ENCODE measurements at places on chromosomes 1 and 21.

- no peak for DNase-seq
Observed at GRCh38 chr1:92536980-92537884, 50.5 kb upstream of the GFI1 start.

- DNase-seq: no peak
Observed at GRCh38 chr21:38986806-38987632, 181.3 kb downstream of the ETS2 start.

DNA sequence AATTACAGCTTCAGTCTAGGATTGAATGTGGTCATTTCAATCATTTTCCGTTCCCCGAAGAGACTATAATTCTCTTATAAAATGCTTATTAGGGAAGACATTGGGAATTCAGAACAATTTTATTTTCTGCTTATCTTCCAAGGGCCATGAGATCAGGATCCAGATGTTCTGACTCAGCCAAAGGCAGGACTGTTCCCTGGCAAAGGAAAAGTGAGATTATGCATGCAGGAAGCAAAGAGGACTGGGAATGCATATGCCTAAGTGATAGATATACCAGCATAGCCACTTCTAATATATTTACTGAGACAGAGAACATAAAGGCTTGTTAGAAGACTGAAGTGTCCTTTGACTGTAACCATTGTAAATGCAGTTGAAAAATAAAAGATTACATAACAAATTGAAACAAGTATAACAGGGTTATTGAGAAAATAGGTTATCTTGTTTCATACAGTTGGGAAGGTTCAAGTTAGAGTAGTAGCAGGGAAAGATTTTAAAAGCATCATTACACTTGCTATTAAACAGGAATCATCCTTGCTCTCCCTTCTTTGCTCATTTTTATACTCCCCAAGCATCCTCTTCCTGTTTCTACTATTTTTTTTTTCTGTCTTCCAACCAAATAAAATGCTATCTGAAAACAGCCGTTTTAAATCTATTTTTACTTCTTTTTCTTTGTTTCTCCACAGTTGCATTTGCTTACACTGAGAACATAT is 439.6 kb upstream of the ADAMTS5 start:
- no peak for DNase-seq

DNA sequence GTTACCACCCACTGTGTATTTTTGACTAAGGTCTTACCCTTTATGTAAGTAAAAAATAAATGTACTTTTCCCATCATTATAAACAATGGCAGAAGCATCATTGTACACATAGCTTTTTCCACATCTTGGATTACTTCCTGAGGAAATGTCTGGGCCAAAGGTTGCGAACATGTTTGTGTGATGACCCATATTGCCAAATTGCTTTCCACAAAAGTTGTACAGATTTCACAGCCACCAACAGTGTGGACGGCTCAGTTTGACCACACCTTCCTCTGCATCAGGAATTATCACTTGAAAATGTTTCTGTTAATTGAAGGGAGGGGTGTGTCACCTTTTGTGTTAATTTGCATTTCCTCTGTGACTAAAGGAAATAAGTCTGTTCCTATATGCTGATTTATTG is 25.7 kb downstream of the AKNAD1 start:
- no peak for DNase-seq

DNA sequence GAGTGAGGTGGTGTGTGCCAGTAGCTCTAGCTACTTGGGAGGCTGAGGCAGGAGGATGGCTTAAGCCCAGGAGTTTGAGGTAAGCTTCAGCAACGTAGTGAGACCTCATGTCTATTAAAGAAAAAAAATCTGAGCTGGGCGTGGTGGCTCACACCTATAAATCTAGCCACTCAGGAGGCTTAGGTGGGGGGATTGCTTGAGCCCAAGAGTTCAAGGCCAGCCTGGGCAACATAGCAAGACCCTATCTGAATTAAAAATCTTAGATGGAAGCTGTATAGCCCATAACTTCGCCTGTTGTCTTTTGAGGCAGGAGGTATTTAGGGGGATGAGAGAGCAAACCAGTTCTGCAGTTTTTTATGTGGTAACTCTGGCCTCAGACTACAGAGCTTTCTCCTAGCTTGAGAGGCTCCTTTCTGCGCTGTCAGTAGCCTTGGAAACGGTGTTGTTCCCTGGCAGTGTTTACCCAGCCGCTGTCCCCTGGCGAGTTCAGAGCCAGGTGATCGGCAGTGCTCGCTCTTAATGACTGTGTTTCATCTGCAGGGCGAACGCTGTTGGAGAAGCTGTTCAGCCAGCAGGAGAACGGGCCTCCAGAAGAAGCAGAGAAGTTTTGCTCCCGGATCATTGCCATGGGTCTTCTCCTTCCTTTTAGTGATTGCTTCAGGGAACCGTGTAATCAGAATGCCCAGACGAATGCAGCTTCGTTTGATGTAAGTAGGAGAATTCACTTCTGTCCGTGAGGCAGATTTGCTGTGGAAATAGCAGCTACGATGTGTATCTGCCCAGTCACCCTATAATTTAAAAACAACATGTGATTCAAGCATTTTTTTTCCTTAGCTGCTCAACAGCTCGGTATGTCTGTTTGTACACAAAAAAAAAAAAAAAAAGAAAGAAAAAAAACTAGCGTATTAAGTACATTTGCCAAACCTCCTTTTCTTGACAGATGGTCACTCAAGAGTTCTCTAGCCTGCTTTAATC is 31.2 kb downstream of the FMN2 start:
- no peak for DNase-seq

DNA sequence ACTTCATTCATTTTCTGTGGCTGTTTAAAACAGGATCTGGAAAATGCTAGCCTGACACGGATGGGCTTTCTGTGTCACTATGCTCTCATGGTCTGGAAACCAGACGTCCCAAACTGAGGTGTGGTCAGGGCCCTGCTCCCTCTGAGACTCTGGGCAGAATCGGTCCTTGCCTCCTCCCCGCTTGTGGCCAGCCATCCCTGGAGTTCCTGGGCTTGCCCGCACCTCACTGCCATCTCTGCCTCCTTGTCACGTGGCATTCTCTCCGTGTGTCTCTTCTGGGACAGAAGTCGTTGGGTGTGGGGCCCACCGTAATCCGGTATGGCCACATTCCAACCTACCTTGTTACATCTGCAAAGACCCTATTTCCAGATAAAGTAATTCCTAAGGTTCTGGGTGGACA is 10.1 kb upstream of the ACTRT2 start:
- DNase-seq: no peak

GRCh38 chr1:228198977-228199590 is 8.8 kb upstream of the OBSCN start:
- no peak for DNase-seq

- DNase-seq: no peak
Observed at GRCh38 chr1:33161061-33161681, 20.7 kb downstream of the TRIM62 start.

DNA sequence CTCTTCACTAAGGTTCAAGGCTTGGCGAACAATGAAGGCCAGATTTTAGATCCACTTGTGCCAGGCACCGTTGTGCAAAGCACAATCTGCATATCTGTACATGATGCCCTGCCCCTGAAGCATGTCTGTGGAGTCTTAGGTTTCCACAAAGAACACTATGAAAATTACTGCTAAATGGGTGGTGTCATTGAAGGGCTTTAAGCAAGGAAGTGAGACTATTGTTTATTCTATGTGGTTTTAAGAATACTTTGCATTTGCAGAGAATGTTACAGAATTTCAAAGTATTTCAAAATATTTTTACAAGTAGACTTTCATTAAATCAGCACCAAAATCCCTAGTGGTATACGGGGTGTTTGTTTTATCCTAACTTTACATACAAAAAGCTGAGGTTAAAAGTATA is 8.8 kb downstream of the TSEN15 start:
- DNase-seq: no peak

DNA sequence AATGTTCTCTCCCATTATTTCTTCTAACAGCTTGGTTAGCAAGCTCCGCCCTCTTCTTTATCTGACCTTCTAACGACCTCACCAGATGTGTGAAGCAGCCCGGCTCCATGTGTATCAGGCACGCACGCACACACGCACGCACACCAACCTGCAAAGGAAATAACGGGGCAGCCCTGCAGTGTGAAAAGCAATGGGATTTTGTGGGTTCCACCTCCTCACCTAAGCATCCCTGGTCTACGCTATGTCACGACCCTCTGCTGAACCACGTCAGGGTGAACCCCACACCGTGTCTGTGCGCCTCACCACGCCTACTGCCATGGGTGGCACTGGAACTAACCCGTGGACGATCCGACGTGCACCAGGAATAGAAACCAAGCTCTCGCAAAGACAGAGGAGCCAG is 10.4 kb downstream of the SSU72 start:
- DNase-seq: no peak

- no peak for DNase-seq
Observed at GRCh38 chr1:161158316-161159010, 837 bp upstream of the USP21 start.

- DNase-seq: no peak
Observed at GRCh38 chr21:16176570-16176969, 446.8 kb downstream of the USP25 start.

GRCh38 chr1:247360116-247360898 is 28.6 kb upstream of the ZNF496 start:
- no peak for DNase-seq

GRCh38 chr1:109531826-109532364 is 7.8 kb upstream of the GPR61 start:
- no peak for DNase-seq

DNA sequence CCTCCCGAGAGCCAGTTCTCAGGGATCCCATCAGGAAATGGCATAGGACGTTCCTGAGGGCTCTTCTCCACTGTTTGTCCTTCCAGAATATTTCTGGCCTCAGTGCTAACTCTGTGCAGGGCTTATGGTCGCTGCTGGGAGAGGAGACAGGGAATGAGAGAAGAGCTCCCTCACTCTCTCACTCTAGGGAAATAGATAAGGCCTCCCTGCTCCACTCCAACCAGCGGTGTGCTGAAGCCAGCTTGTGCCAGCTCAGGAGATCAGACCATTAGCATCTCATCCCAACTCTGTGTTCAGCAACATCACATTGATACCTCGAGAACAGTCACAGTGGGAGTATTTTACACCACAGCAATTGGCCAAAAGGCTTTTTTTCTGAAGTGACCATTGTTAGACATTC is 49.2 kb upstream of the ZC3H12A start:
- DNase-seq: no peak

GRCh38 chr1:230368871-230369270 is 57.3 kb downstream of the PGBD5 start:
- DNase-seq: no peak

GRCh38 chr1:180765151-180765550 is 133.3 kb downstream of the XPR1 start:
- no peak for DNase-seq

- no peak for DNase-seq
Observed at GRCh38 chr1:244837597-244838258, 2.3 kb downstream of the COX20 start.

- DNase-seq: no peak
Observed at GRCh38 chr1:245263529-245264095, 108.8 kb downstream of the KIF26B start.

DNA sequence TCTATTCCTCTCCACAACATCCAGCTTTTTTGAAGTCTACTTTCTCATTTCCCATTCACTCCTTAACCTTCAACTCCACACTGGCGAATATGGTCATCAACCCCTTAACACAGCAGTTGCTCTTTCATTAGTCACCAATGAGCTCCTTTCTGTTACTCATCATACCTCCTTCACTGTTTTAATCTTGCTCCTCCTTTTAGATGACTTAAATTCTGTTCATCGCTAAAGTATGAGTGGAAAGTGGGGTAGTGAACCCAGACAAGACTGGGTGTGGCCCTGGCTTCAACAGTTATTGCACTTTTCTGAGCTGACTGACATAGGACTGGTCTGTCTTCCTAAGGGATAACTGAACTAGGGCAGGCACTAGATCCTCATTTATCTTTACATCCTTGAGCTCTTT is 51.3 kb downstream of the AKT3 start:
- no peak for DNase-seq
